ENCODE measurements at places on chromosomes 2 and 18. TPM values are rescaled to one million over a fixed set of nuclear protein-coding genes. Genes with fewer than 3 reads are reported as not detected.

Gene LMAN1
- total RNA-seq: 70.6 TPM

Gene CD8B2
- total RNA-seq: not detected

Gene AQP12B
- total RNA-seq: not detected

Gene DSC3
- not detected for total RNA-seq

Gene TMEM169
- 0.48 TPM for total RNA-seq

Gene TMEM150A
- total RNA-seq: 9.8 TPM

Gene MTX2
- 108 TPM for total RNA-seq

Gene CCDC148
- 0.65 TPM for total RNA-seq

Gene EPG5
- 8.8 TPM for total RNA-seq

Gene DPYSL5
- total RNA-seq: 9.1 TPM

Gene ATP8B1
- 38.8 TPM for total RNA-seq

Gene SERPINB7
- total RNA-seq: 8.9 TPM

Gene GPAT2
- total RNA-seq: not detected

Gene REG3G
- total RNA-seq: not detected

Gene NOL4
- total RNA-seq: not detected

Gene POTEJ
- total RNA-seq: not detected

Gene MC2R
- total RNA-seq: not detected

Gene AQP4
- not detected for total RNA-seq

Gene CIAO1
- total RNA-seq: 118 TPM

Gene CFAP221
- total RNA-seq: 0.57 TPM

Gene SLC40A1
- 1.2 TPM for total RNA-seq

Gene SS18
- 103 TPM for total RNA-seq

Gene SP140
- total RNA-seq: 0.65 TPM

Gene EIF4E2
- total RNA-seq: 140 TPM

Gene ASAP2
- 20.4 TPM for total RNA-seq

Gene WDR43
- 90.2 TPM for total RNA-seq

Gene CD28
- total RNA-seq: not detected

Gene FNDC4
- 13.4 TPM for total RNA-seq

Gene FZD7
- 10.8 TPM for total RNA-seq

Measured in A172 (cell line).